ENCODE measurements at places on chromosomes 6 and 20.

DNA sequence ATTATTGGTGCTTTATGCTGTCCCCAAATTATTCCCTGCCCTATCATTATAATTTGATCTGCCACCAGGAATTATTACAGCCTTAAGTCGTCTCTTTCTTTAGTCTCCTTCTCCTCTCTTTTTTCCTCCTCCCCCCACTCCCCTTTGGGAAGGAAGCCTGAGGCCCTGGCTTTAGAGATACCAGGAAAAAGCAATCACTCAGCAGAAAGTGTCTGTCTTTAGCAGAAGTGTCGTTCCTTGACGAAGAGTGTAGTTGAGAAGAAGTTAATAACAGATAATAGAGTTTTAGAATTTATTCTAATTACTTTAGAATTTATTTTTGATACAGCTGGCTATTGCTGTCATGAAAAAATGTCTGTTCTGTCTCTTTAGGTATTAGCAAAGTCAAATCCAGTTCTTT is 16.5 kb downstream of the LIN28B start:
- DNase-seq = no peak

DNA sequence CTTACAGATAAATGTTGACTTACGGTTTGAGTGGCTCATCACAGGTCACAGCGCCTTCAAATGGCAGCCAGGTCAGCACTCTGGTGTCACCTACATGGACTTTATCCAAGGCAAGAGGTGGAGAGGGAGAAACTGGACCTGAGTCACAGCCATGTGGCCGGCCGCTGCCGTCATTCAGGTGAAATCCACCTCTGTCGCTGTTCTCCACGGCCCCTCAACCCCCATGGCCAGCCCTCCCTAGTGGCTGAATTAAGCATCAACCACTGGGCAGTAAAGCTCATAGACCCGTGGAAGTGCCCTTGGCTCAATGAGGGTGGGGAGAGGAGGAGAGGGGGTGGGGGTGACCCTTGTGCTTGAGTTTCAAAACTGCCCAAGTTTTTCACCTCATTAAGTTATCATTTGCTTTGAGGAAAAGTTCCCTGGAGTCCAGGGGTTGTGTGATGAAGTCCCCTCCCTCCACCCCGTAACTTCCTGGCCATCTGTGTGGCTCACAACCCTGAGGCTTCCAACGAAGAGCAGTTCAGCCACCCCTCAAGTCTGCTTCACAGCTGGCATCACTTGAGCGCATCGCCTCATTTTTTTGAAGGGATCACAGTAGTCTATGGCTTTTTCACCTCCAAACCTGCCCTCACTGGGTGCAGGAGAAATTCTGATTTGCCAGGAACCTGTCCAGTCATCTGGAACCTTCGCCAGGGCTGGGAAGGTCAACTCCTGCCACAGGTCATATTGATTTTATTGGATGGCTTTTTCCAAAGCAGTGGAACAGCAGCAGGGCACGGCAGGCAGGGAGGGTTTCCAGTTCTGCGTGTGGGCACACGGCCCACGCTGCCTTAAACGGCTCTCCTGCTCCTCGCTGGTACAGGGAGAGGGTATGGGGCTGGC is 43.5 kb upstream of the APCDD1L start:
- no peak for DNase-seq

DNA sequence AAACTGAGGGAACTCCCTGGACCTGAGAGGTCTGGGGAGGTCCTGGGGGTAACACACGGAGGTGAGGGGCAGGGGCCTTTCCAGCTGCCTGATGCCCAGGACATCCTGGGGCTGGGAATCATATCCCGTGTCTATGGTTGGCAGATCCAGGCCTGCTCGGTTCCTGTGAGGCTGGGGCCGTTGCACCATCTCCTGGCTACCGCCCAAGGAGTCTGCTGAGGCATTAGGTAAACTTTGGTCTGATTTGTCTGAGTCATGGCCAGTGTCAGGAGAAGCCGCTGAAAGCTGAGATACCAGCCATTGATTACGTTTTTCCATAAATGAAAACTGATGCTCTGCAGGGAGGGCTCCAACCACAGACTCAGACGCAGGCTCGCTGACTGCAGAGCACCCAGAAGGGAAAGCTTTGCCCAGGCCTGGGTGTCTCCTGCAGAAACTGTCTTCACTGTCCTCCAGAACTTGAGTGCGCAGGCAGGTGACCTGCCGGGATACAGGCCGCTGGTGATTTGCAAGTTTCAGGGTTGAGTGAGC is 14.2 kb downstream of the TRAF3IP2 start:
- DNase-seq = no peak

- DNase-seq = no peak
Observed at GRCh38 chr6:98672681-98673475, 161.5 kb upstream of the POU3F2 start.

DNA sequence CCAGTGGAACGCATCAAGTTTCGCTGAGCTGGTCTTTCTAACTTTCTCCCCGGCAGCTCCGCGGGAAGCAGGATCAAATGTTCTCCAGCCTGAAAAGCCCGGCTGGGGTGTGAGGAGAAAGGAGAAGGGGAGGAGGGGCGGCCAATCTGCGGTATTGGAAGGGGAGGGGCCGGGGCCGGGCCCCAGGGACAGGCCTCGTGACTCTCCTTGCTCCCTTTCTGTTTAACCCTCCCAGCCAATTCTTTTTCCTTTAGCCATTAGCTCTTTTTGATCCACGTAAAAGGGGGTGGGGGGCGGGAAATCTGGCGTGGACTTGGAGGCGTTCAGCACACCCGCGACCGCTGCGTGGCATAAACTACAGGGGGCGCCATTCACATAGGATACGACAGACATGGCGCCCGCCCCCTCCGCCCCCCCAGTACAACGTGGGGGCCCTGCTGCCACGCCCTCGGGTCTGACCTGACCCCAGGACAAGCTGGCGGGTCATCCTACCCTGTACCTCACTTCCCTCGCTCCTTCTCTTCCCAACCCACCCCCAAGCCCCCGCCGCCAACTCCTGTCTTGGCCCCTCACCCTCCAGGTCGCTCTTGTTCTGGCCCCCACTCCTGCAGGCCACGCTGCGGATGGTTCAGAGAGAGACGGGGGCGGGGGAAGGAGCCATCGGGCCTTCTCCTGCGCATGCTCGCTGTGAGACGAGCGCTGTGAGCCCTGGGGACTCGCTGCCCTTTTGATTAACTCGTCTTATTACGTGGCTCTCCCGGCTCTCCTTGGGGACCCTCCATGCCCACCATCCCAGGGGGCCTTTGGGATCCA is 7.8 kb upstream of the MDGA1 start:
- no peak for DNase-seq
